ENCODE measurements at places on chromosomes 7 and 10.

GRCh38 chr7:29281782-29282541, 87.4 kb downstream of the CHN2 start:
- DNase-seq = peak; percentile 77

DNA sequence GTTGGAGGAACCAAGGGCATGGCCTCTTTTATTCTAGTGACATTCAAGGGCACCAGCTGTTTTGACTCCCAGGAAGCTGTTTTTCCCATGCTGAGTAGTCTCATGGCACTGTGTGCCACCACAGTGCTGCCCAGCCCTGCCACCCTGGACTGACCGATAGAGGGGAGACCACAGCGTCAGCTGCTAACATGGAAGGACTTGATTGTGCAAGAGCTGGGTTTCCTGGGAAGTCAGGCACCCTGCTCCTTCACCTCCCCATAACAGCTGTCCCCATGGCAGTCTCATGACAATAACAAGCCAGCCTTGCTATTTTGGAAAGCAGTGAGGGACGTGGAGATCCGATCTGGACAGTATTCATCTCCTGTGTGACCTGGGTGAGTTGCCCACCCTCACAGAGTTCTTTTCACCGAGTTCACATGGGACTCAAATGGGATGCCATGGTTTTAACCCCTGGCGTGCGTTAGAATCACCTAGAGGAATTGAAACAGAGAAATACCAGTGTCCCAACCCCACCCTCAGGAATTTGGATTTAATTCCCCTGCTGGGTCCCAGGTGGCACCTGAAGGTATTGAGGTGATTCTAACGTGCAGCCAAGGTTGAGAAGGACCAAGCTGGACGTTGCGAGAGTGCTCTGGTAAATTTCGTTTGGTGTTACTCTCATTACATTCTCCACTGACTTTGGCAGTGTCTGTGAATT, 174.8 kb downstream of the CELF2 start:
- no peak for DNase-seq

- no peak for DNase-seq
Observed at GRCh38 chr10:84191106-84191505, 3.2 kb upstream of the CDHR1 start.

- no peak for DNase-seq
Observed at GRCh38 chr7:25399000-25399750, 170.9 kb upstream of the NPVF start.

- DNase-seq = no peak
Observed at GRCh38 chr7:24871770-24872169, 108.2 kb downstream of the OSBPL3 start.

- peak; percentile 99 for DNase-seq
Observed at GRCh38 chr7:102875700-102876295, 37.0 kb upstream of the LRRC17 start.

- no peak for DNase-seq
Observed at GRCh38 chr7:50706469-50706937, 76.2 kb downstream of the GRB10 start.

GRCh38 chr7:47100817-47101435, 481.0 kb downstream of the TNS3 start:
- peak; percentile 72 for DNase-seq

DNA sequence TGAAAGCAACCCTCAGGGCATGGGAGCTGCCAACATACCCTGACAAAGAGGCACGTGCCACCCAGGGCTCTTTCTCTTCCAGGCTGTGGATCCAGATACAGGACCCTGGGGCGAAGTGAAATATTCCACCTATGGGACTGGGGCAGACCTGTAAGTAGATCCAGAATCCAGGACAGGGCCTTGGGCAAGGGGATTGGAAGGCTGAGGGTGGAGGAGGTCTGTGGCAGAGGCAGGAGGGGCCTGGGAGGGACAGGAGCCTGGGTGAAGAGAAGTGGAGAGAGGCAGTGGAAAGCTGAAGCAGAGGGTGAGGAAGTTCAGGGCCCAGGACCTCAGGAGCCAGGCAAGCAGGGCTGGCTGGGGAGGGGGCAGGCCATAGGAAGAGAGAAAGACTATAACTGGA, 13.8 kb downstream of the LRIT2 start:
- DNase-seq = no peak

DNA sequence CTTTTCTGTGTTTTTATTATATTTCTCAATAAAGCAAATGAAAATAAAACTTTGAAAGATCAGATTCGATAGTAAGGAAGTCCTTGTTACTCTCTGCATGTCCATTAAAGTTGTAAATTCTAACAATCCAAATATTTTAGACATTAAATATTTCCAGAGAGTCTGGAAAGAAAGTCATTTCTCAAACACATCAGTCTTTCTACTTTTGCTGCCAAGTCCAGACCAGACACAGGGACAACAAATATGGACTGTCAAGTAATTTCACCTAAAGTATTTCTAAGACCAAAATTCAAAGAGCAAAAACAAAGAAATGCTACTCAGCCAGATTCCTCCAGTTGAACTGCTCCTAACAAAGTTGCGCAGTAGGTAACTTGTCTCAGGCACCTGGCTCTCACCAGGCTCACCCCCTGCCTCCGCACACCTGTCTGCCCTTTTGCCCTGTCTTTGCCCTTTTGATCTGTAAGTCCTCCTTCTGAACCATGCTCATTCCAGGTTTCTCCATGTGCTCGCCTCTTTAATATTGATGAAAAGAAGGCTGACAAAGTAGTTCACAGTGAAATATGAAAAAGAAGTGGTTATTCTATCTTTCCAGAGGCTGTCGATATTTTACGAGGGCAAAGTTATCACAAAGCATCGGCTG, 300.5 kb downstream of the C7orf25 start:
- no peak for DNase-seq

- DNase-seq = no peak
Observed at GRCh38 chr7:71021131-71021530, 110.8 kb upstream of the GALNT17 start.

DNA sequence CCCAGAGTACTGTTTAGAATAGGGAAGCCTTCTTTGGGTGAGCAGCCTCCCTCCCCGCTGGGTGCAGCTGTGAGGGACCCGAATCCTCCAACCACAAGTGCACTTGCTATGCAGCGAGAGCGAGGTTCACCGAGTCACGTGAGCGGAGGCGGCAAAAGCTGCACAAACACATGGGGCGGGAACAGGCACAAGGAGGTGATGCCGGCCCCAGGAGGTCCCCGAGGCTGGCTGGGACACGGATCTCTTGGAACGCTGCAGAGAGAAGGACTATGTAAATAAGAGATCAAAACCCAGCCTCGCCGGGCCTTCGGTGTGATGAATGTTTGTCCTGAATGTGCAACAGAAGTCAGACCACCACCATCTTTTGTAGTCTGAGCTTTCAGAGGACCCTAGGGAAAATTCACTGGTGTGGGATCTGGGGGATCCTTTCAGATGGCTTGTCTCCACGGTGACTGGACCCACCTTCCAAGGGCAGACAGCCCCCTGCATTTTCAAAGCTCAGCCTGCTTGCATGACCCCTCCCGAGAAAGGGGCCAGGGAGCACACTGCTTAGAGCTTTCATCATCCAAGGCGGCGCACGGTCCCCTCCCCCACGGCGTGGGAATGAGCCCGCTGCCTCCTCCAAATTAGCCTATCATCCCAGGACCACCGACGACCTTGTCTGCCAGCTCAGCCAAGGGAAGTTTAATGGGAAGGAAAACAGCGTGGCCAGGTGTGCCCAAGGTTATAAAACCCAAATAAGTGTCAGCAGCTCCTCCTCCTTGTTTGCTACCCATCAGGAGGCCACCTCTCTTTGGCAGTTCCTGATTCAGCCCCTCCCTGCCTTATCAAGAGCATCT, 327.7 kb downstream of the CXCL12 start:
- no peak for DNase-seq

DNA sequence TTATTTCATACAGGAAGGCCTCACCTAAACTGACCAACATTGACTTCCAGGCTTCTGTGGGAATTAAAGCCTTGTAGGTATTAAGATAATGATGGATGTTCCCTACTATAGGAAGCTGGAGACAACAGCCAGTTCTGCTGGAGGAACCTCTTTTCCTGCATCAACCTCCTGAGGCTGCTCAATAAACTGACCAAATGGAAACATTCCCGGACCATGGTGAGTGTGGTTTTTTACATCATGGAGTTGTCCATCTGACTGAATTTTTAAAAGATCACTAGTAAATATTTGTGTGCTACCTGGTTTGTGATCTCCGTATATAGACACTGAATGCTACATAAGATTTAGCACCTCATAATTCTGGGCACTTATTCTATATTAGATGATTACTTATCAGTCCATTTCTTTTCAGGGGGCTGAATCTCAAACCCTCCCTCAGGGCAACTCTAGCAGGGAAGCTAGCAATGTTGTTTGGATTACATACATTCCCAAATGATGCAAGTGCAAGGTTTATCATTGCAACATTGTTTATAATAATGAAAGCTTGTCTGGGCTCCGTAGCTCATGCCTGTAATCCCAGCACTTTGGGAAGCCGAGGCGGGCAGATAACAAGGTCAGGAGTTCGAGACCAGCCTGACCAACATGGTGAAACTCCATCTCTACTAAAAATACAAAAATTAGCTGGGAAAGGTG, 21.5 kb upstream of the SMKR1 start:
- no peak for DNase-seq

GRCh38 chr7:3408814-3409595, 108.0 kb downstream of the SDK1 start:
- no peak for DNase-seq

DNA sequence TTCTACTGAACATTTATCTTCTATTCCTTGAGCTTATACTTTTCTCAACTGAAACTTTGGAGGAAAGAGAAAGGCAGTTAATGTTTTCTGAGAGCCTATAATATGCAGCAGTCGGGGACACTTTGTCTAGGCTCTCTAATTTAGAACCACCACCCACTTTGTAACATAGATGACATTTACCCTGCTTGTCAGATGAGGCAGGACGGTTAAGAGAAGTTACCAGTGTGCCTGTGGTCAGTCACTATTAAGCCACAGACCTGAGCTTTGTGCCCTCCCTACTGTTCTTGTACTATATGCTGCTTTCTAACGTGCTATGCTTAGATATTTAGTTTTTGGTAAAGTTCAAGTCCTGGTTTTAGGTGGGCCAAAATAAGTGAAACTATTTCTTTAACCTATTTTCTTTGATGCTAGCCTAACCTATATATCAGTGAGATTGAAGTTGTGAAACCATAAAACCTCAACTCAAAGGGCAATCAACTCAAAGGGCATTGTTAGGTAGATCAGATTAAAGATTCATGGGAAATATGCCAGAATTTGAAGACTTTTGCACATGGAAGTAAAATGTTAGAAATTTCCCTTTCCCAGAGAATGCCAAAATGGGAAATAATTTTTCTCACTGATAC, 156.5 kb upstream of the AGR3 start:
- no peak for DNase-seq

DNA sequence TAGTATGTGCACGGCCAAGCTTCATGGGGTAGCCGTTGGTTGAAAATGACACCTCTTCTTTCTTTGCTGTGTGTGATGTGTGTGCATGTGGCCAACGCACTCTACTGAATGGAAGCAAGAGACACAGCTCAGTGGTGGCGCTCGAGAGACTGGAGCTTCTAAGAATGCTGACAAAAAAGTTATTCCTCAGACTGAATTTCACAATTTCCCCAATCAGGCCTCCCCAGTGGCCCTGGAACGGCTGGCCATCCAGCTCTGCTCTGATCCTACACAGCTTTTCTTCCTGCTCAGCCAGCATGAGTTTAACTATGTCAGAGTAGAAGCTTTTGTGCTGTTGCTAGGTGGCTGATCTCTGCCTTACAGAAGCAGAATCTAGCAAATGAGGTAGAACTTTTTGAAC, 186.7 kb upstream of the PLXDC2 start:
- DNase-seq = peak; percentile 37

- DNase-seq = peak; percentile 38
Observed at GRCh38 chr10:124917428-124918190, 24.3 kb upstream of the ZRANB1 start.

DNA sequence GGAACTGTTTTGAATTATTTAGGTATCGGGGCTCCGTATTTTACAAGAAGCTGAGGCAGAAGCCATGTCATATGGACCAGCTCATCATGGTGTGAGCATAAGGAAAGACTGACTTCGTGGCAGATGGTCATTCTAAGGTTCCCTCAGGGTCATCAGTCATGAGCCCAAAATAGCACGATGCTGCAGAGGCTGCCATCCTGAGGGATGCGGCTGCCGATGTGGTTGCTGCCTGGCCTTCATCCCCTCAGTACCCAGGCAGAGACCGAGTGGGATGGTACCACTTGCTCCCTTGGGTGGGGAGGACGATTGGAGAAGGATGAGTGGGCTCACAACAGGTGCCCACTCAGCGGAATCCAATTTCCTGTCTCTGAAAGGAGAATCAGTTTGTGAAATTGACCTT, 490.3 kb downstream of the SDK1 start:
- no peak for DNase-seq

- DNase-seq = no peak
Observed at GRCh38 chr10:91589658-91590035, 43.2 kb downstream of the PPP1R3C start.

GRCh38 chr10:109432281-109432680, 491.0 kb downstream of the XPNPEP1 start:
- no peak for DNase-seq

GRCh38 chr10:27997865-27998177, 1.1 kb downstream of the ODAD2 start:
- DNase-seq = no peak

DNA sequence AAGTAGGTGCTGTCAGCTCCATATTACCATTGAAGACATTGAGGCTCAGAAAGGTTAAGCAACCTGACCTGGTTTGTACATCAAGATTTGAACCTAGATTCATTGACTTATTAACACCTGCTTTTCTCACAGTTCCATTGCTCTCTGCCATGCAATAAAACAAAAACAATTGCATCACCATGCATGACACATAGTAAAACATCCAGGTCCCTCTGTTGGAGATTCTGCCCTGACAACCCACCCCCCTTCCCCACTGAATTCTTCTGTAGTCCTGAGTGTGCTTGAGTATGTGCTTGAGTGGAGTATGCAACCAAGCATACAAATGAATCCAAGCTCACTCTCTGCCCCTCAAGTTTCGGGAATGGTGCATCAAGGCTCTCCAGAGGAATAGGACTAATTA, 6.0 kb upstream of the LMBR1 start:
- DNase-seq = no peak

GRCh38 chr7:14551310-14551709, 351.2 kb downstream of the DGKB start:
- no peak for DNase-seq

- DNase-seq = no peak
Observed at GRCh38 chr10:110524859-110525232, 27.1 kb downstream of the DUSP5 start.

GRCh38 chr10:69650589-69651261, 20.7 kb downstream of the FAM241B start:
- no peak for DNase-seq

DNA sequence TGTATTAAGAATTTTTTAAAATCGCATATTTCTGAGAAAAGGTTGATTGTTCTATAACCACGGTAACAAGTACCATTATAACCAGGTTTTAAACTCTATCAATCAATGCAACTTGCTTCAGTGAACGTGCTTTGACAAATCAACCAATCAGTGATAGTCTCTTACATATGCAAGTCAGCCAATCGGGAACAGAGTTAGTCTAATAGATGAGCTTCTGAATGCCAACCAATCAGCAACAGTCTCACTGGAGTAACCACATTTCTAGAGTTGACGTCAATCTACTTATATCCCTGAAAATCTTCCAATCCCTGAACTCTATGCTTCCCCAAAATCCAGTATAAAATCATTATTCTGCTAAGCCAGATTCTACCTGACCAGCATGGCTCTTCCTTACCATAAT, 44.7 kb upstream of the TRUB1 start:
- DNase-seq = no peak

- DNase-seq = no peak
Observed at GRCh38 chr7:133484086-133484485, 231.2 kb downstream of the EXOC4 start.

GRCh38 chr10:118621304-118621942, 26.0 kb upstream of the PRLHR start:
- no peak for DNase-seq
